Pons (tissue), 1 donor: ENCODE measurements at places on chromosomes 6 and 20.

DNA sequence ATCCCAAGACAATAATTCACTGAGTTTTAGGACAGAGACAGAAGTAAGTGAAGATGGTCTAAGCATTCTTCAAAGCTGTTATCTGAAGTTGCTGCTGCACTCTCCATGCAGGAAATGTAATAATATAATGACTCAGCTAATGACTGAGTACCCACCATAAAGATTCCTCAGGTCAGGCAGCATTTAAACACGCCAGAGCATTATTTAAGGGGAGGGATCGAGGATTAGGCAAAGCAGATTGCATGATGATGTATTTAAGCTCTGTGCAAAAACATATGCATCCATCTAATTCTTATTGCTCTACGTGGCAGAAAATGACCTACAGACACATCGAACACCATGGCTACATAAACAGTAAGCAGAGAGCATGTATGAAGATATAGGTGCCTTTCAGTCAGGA is 216.4 kb downstream of the UNC5CL start:
- no peak for DNase-seq

GRCh38 chr6:119591235-119591634 is 241.7 kb upstream of the MAN1A1 start:
- no peak for DNase-seq

- no peak for DNase-seq
These were observed 715.8 kb downstream of the RNF144B start for GRCh38 chr6:19102936-19103335.

DNA sequence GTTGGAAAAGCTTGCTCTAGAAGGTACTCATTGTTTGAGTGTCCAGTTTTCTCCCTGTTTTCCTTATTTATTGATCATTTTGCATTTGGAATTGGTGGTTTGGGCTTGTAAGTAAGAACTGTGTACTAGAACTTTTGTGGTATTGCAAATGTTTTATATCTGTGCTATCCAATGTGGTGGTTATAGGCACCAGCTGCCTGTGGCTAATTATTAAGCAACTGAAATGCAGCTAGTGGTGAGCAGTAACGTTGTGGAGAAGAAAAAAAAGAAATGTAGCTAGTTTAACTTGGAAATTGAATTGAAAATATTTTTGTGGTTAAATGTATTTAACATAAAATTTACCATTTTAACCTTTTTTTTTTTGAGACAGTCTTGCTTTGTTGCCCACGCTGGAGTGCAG is 50.7 kb upstream of the MAPK13 start:
- DNase-seq = no peak

DNA sequence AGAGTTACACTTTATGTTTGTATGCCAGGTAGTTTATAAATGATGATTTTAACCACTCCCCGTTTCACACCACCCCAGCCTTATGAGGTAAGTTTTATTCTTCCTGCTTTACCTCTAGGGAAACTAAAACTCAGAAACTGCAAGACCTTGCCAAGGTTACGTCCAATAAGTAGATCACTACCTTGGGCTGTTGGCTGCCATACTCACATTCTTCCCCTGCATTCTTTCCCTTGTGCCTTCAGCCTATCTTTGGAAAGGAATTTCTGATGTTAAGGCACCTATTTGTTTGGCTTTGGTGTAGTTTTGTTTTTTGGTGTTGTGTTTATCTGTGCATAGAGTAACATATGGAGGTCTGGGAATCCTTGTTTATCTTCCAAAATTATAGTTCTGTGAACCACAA is 122.1 kb downstream of the UST start:
- no peak for DNase-seq

DNA sequence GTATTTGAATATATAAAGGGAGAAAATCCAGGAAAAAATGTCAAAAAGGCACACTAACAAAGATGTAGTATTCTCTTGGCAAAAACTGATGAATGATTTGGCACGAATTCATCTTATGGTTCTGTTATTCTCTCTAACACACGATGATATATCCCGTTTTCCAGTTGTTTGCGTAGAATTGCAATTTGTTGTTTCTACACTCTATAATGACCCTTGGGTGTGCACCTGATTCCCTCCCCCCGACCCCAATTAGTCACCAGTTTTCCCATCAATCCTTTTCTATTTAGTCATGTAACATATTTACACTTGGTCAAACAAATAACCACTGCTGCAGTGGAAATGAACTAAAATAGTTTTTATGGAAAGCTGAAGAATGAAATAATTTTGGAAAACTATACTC is 1.5 kb upstream of the ARID1B start:
- no peak for DNase-seq
